Activated CD4-positive, alpha-beta T cell treated with anti-CD3 and anti-CD28 coated beads, Interleukin-10, Interleukin-2, amounts not matched to agents 100 ng/mL and 50 ng/mL, durations not matched to agents 16 hours and 8 hours (primary cell): ENCODE measurements at places on chromosomes 4 and X.

GRCh38 chr4:183657564-183657963, 1.4 kb downstream of the RWDD4 start:
- no peak for DNase-seq

- DNase-seq = no peak
These were observed 104.0 kb downstream of the TMA16 start for GRCh38 chr4:163598489-163598888.

- DNase-seq = no peak
These were observed 34.6 kb downstream of the CNKSR2 start for GRCh38 chrX:21408788-21409187.

DNA sequence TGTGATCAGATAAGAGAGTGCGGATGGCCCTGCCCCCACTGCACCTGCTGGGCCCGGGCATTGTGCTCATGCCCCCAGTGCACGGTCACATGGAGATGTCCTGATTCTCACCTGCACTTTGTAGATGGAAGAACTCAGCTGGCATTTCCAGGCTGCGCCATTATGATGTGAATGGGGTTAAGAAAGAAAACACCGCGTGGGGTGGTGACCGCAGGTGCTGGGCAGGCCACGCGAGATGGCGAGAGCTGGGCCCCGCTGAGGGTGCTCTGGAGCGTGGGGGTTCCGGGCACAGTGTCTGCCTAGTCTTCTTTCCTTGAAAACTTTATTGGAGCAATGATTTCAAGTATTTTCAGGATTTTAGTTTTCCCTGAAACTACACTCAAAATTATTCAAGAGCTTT, 17.8 kb upstream of the HGFAC start:
- no peak for DNase-seq

GRCh38 chrX:13008189-13008533, 33.3 kb downstream of the TMSB4X start:
- no peak for DNase-seq

GRCh38 chr4:174255786-174256185, 27.7 kb downstream of the FBXO8 start:
- no peak for DNase-seq

- DNase-seq = no peak
These were observed 499.8 kb downstream of the MID1IP1 start for GRCh38 chrX:39301036-39301435.

DNA sequence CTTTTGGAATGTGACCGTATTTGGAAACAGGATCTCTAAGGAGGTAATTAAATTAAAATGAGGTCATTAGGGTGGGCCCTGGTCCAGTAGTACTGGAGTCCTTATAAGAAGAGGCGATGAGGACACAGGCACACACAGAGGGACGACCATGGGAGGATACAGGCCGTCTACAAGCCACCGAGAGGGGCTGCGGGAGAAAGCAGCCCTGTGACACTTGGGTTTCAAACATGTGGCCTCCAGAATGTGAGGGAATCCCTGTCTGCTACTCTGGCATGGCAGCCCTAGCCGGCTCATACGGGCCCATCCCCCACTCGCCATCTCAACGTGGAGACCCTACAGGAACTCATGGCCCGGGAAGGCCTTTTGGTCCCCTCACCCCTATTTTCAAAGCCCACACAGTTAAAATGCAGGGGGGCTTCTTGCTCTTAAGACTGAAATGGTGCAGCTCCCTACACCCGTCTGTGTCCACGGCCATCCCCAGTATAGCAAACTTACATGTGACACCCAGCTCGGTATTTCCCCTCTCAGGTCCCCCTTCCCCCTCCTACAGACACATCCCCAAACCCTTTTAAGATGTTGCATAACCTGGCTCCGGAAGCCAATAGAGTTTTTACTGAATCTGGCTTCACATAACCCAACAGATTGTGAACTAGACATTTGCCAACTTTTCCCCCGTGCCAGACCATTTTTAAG, 124.1 kb upstream of the TBL1X start:
- peak; percentile 63 for DNase-seq

DNA sequence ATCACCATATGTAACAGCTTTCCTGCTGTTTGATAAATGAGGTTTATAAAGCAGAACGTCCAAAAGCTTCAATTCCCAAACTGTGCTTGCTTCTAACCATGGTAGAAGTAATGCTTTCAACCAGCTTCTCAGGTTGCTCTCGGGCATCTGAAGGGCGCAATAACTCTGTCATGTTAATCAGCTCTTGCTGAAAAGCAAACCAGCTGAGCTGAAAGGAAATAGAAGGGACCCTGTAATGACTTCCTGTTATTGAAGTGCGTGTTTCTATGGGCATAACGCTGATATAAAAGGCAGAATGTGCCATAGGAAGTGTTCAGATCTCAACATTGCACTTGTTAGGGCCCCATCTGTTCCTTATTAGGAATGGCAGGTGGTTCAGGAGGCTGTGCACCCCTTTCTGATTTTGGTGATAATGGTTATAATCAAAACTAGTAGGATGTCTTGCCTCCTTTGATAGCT, 21.2 kb downstream of the HERC3 start:
- peak; percentile 61 for DNase-seq

DNA sequence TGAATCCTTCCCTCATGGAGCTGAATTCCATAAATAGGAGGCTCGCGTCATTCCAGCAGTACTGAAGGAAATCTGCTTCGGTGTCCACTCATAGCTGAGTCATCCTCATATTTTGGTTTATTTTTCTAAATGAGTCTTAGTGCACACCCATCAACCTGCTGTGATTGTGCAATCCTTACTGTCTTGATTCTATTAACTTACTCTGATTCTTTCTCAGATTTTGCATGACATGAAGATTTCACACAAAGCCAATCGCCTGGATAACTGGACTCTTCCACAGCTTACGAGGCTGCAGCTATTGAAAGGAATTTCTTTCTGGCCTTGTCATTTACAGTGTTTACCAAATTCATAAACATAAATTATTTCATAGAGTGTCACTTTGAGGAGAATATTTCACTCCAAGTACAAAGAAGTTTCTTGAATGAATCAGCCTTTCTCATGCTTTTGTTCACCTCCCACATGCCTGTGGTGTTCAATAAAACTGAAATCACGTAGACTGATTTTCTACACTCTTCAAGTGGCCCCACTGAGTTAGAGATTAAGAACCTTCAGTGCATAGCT, 207.6 kb upstream of the SLITRK2 start:
- DNase-seq = no peak

GRCh38 chrX:13144927-13145655, 100.7 kb upstream of the FAM9C start:
- no peak for DNase-seq

DNA sequence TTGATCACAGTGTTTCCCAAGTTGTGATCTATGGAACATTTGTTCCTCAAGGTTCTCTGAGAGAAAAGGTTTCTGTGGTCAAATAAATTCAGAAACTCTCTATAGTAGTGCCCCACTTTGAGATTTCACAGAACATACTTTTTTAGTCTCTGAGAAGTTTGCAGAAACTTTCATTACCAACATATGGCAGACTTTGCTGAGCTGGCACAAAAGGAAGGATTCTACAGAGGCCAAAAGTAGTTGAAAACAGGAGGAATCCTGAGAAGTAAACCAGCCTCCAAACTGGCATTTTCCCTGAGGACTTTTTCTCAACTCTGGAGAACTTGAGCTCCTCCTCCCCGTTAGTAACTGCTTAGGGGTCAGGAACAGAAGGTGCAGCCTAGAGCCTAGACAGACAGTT, 117.8 kb upstream of the ESX1 start:
- DNase-seq = no peak

DNA sequence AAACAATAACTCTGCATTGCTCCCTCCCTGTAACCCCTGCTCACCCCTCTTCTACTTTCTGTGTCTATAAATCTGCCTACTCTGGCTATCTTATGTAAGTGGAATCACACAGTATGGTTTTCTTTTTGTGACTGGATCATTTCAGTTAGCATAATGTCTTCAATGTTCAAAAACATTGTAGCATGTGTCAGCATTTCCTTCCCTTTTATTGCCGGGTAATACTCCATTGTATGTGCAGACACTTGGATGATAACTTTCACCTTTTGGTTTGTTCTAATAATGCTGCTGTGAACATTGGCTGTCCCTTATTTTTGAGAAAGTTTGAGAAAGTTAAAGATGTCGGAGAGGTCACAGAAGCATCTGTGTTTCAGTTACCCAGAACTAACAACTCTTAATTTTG, 60.6 kb upstream of the TLR2 start:
- DNase-seq = no peak

GRCh38 chr4:30716681-30717207, 3.4 kb upstream of the PCDH7 start:
- peak; percentile 31 for DNase-seq

GRCh38 chrX:120726294-120726693, 96.4 kb upstream of the C1GALT1C1 start:
- no peak for DNase-seq

DNA sequence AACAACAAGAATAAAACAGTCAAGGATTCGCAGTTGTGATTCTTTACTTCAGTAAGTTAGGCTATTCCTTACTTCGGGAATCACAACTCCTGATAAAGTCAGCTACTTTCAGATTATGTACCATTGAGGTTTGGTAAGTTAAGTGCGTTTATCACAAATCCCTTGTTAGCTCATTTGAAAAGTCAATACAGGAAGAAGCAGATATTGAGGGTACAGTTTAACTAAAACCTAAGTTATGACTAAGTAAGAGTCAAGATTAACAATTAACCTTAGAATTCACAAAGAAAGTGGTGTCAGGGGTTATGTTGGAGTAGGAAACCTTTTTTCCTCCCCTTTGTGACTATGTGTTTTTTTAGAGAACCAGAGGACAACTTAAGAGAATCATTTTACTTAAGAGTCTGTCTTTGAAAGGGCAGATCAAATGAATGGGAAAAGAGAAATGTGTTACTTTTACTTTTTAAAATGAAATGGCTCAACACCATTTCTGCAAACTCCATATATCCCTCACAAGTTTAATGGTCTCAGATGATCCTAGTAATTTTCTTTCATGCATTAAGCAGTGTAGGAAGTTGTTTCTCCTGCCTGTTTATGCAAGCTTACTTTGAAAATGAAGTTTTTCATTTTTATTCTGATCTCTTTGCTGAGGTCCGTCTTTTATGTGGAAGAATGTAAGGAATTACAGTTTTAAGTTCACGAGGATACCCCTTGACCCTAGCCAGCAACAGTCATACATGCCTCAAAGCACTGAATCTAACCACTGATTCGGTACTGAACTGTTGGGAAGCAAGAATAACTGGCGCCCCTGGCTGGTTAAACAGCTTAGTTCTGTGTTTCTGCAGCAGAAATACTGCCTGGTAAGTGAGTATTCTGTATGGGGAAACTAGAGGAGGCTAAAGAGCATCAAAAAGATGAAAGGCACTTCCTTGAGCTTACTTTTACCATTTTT, 211.7 kb downstream of the SLC4A4 start:
- DNase-seq = no peak

GRCh38 chr4:38509551-38509950, 154.4 kb upstream of the KLF3 start:
- DNase-seq = peak; percentile 73

- DNase-seq = peak; percentile 25
These were observed 802.0 kb downstream of the RPA4 start for GRCh38 chrX:97685753-97686152.

DNA sequence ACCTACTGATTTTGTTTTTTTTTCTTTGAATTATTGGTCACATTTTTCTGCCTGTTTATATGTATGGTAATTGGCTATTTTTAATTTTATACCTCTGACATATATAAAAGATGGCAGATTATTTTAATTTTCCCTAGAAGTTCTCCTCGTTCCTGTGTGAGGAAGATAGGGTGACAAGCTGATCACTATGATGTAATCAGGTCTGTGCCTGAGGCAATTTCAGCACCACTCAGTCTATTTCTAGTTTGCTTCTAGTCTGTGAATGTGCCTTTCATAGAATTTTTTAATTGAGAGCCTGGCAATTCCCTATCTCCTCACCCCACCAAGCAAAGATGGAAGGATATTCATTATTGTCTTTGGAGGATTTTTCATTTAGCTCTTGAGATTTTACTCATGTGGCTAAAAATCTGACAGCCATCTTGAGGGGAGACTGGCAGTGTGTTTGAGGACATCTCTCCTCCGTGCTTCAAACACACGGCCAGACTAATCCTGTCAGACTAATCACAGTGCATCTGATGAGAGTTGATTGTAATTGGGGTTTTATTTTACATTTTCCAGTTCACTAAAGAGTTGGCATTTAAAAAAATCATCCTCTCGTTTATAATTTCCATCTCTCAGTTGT, 500.3 kb downstream of the TRIML1 start:
- DNase-seq = no peak

- no peak for DNase-seq
These were observed 56.2 kb downstream of the CD99L2 start for GRCh38 chrX:150842198-150842685.

GRCh38 chrX:11881485-11882170, 123.6 kb downstream of the MSL3 start:
- no peak for DNase-seq
